Iris pigment epithelial cell (primary cell): ENCODE measurements at places on chromosomes 13 and 19.

DNA sequence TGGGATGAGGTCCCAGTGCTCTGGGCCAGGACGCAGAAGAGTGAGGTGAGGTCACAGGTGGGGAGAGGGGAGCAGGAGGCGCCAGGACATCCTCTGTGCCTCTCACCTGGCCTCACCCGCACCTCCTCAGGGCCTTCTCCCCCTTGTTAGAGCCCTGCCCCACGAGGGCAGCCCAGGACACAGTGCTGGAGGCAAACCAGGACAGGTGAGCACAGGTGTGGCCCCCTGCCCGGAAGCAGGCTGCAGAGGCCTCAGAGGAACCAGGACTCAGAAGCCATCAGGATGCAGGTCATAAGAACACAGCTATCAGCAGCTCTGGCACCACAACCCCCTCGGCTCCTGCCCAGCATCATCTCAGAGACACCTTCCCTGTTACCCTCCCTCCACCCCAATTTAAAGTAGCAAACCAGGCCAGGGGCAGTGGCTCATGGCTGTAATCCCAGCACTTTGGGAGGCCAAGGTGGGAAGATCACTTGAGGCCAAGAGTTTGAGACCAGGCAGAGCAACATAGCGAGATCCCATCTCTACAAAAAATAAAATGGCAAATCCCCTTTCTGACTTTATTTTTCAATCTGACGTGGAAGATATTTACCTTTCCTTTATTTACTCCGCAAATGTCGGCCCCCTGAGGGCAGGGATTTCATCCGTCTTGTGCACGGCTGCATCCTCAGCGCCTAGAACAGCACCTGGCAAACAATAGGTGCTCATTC is at the start of gene CEACAM16:
Gene CEACAM16 (plus strand): TSS at position 660 of the 710 bp plus-strand sequence. CDS start 2,306 bp downstream, outside the sequence.
- DNase-seq, result no peak

DNA sequence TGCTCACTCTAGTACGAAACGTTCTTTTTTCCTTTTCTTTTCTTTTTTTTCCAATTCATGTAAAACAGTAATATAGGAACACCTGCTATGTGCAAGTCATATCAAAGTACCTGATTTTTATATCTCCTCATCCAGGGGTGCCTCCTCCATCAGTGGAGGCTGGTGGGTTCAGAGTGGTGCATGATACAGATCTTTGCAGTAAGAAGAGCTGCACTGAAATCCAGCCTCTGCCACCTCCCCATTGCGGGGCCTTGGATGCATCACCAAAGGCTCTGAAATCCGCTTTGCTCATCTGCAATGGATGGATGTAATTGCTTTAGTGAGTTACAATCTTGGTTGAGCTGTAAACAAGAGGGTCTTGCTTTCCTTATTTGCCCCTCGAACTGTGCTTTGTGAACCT is 38.3 kb downstream of the GPR12 start:
- no peak for DNase-seq

DNA sequence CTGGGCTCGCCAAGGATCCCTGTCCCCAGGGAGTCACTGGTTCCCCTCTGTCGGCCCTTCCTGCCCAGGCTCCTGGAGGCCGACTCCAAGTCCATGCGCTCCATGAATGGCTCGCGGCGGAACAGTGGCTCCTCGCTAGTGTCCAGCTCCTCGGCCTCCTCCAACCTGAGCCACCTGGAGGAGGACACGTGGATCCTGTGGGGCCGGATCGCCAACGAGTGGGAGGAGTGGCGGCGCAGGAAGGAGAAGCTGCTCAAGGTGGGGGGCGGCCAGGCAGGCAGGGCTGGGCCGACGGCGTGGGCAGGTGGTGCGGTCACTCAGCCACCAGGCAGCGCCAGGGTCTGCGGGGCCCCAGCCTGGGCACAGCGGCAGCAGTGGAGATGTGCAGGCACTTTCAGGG is 17.6 kb downstream of the EVI5L start:
- DNase-seq, result no peak

- no peak for DNase-seq
Observed at GRCh38 chr13:53014495-53015443, 13.8 kb upstream of the OLFM4 start.

DNA sequence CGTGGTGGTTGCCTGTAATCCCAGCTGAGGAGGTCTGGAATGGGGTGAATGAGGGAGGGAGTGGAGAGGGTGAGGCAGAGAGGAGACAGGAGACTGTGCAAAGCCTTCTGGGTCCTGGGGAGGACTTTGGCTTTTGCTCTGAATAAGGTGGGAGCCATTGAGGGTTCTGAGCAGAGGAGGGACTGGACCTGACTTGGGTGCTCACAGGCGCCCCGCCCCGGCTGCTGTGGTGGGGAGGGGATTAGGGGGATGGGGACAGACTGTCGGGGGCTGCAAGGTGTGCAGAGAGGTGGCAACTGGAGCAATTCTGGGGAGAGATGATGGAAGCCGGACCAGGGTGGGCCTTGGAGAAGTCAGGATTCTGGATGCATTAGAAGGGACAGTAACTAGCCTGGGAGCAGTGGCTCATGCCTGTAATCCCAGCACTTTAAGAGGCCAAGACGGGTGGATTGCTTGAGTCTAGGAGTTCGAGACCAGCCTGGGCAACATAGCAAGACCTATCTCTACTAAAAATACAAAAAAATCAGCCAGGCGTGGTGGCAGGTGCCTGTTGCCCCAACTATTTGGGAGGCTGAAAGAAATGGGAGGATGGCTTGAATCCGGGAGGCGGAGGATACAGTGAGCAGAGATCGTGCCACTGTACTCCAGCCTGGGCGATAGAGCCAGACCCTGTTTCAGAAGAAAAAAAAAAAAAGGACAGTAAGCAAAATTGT is 16.1 kb upstream of the NANOS3 start:
- DNase-seq, result no peak

DNA sequence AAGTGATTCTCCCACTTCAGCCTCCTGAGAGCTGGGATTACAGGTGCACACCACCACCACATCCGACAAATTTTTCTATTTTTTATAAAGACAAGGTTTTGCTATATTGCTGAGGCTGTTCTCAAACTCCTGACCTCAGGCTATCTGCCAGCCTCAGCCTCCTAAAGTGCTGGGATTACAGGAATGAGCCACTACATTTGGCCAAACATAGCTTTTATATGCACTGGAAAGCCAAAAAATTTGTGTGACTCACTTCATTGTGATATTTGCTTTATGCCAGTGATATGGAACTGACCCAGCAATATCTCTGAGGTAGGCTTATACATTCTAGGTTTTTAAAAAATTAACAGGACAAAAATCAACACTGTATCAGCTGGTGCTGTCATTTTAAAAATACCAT is 26.8 kb upstream of the ACOD1 start:
- DNase-seq, result no peak

GRCh38 chr13:110054041-110054440 is 252.9 kb downstream of the COL4A1 start:
- DNase-seq, result no peak

GRCh38 chr13:81089371-81090157 is 748.6 kb upstream of the SPRY2 start:
- no peak for DNase-seq

GRCh38 chr19:16677055-16677454 is 16.1 kb downstream of the TMEM38A start:
- DNase-seq, result no peak

GRCh38 chr19:5826531-5827341 is 12.8 kb downstream of the FUT6 start:
- DNase-seq, result no peak

- no peak for DNase-seq
Observed at GRCh38 chr19:50167314-50167721, 4.2 kb upstream of the IZUMO2 start.

- DNase-seq, result peak; percentile 74
Observed at GRCh38 chr13:110403721-110404120, 96.6 kb downstream of the COL4A2 start.

- DNase-seq, result peak; percentile 40
Observed at GRCh38 chr19:40797963-40798682, 868 bp upstream of the EGLN2 start.

GRCh38 chr13:50990818-50991506 is 81.4 kb downstream of the RNASEH2B start:
- DNase-seq, result no peak

- DNase-seq, result peak; percentile 78
Observed at GRCh38 chr19:3852614-3853254, 16.1 kb downstream of the ZFR2 start.

- peak; percentile 71 for DNase-seq
Observed at GRCh38 chr19:37655301-37655688, at the start of gene ZFP30. Gene ZFP30 (minus strand): TSS chr19:37655465. CDS start chr19:37647822, 7,643 bp downstream.

GRCh38 chr19:40717325-40717879 is 490 bp downstream of the ITPKC start:
- peak; percentile 64 for DNase-seq

DNA sequence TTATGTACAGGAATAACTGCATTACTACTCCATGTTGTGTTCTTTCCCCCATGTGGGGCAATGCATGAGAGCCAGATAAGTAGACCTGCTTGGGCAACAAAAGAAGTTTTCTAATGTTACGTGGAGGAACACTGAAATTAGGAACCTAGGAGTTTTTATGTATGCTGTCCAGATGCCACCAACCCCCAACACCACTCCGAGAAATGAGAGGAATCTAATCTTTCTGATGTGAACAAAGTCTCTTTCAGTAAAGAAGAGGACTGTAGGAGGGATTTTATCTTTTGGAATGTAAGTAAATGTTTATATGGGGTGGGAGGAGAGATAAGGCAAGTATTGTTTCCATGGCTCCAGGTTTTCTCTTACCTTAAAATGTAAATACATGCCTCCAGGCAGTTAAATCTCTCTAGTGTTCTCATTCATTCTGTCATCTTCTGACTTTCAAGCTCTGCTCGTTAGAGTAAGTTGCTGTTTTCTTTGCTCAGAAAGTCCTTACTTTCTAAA is 820.6 kb downstream of the PCDH17 start:
- no peak for DNase-seq

DNA sequence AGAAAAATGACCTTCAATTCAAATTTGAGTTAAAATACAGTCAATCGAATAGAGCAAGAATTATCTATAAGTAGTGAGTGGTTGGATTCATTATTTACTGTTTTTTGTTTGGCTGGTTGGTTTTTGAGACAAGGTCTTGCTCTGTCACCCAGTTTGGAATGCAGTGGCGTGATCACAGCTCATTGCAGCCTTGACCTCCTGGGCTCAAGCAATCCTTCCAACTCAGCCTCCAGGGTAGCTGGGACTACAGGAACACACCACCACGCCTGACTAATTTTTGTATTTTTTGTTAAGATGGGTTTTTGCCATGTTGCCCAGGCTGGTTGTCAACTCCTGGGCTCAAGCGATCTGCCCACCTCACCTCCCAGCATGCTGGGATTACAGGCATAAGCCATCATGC is 25.0 kb downstream of the MTMR6 start:
- DNase-seq, result no peak

DNA sequence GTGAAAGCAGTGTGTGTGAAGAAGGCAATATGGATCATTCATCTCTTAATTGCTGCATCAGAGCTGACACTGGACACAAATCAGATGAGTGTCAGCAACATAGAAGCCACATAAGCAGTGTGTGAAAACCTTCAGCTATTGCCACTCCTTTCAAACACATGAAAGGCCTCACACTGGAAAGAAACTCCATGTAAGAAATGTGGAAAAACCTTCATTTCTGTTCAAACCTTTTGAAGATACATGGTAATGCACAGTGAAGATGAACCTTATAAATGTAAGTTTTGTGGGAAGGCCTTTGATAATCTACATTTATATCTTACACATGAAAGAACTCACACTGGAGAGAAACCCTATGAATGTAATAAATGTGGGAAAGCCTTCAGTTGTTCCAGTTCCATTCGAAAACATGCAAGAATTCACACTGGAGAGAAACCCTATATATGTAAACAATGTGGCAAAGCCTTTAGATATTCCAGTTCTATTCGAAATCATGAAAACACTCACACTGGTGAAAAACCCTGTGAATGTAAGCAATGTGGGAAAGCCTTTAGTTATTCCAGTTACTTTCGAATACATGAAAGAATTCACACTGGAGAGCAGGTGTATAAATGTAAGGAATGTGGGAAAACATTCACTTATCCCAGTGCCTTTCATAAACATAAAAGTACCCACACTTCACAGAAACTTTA is 53.6 kb downstream of the ZNF823 start:
- DNase-seq, result no peak

DNA sequence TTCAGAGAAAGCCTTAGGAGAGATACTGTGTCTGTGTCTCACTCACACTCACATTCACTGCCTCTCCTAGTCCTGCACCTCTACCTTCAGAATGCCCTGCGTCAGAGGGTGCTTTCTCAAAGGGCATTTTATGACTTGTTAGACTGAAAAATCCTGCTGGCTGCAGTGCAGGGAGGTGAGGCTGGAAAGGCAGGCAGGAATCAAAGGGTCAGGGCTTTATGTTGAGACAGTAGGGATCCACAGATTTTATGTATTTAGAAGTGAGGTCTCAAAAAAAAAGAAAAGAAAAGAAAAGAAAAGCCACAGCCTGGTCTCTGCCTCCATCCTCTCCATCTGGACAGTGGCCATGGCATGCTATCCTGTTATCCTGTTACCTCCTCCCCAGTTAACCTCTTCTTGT is 936.0 kb upstream of the SLC10A2 start:
- DNase-seq, result no peak

GRCh38 chr13:35561540-35561939 is 85.1 kb upstream of the MAB21L1 start:
- no peak for DNase-seq

- DNase-seq, result no peak
Observed at GRCh38 chr19:19538061-19538784, at the start of gene CILP2. Gene CILP2 (plus strand): TSS chr19:19538265. CDS start chr19:19538350, 85 bp downstream.

GRCh38 chr13:43963726-43964125 is 84.0 kb downstream of the LACC1 start:
- no peak for DNase-seq

DNA sequence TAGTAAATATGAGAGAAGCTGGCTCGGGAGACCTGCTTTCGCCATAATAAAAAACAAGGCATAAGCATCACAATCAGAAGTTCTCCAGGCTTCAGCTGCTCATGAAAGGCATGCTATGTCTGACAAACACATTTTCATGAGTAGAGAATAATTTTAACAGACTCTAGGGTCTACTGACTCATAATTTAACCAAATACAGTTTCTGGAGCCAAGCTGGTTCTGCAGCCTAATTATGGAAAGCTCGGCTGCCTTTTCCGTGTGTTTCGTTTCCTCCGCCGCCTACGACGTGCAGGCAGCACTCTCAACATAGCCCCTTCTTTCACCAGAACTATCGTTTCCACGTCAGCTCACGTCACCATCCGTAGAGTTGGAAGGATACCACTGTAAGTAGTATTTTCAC is 5.7 kb downstream of the MCF2L start:
- no peak for DNase-seq

GRCh38 chr13:97026531-97027161 is 32.4 kb upstream of the OXGR1 start:
- no peak for DNase-seq

- no peak for DNase-seq
Observed at GRCh38 chr19:47711652-47712242, 1.5 kb upstream of the EHD2 start.

- DNase-seq, result peak; percentile 65
Observed at GRCh38 chr19:10085641-10086590, at the start of gene SHFL. Gene SHFL (plus strand): TSS chr19:10086317. CDS start chr19:10086428, 111 bp downstream.

DNA sequence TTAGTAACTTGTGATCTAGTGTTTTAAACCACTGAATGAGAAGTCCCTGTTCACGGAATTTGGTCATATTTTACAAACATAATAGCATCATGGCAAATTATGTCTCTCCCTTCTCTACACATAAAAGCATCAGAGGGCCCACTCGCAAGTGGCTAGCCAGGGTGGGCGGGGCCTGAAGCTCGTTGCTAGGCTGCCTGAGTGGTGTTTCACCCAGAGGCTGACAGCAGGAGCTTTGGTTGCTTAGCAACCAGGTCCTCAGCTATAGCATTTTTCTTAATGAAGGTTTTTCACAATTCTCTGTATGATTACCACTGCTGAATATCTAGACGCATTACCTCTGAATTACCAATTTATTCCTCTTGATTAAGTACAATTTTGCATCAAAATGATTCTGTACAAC is 126.5 kb downstream of the NALCN start:
- peak; percentile 88 for DNase-seq
